ENCODE measurements at places on chromosomes 3 and 15. TPM values are rescaled to one million over a fixed set of nuclear protein-coding genes. Genes with fewer than 3 reads are reported as not detected.

The CHCHD4 gene
- 18.0 TPM for total RNA-seq

The ARHGAP11A gene
- 3.7 TPM for total RNA-seq

The SPCS1 gene
- total RNA-seq, result 84.9 TPM

The KNL1 gene
- 0.65 TPM for total RNA-seq

The GLDN gene
- 14.9 TPM for total RNA-seq
